ENCODE measurements at places on chromosomes 6 and 20.

DNA sequence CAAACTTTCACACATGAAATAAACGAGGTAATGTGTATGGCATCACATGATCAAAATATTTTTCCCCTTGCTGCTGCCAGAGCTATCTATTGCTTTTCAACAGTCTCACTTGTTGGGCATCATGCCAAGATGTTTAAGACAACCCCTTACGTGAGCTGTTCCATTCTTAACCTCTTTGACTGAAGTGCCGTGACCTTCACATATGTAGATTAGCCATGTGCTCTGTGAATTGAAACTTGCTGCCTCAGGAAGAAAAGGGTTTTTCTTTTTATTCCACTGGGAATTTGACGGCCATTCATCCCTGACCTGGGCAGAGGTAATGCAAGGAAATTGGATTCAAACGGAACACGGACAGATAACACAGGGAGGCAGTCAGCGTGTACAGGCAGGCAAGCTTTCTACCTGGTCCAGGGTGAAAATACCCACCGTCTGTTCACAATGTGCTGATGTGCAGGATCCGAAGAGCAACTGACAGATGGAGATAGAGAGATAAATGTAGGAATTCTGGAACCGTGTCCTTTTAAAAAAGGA, 14.2 kb downstream of the ARID1B start:
- no peak for DNase-seq

GRCh38 chr20:63129376-63129965, 86.5 kb downstream of the YTHDF1 start:
- DNase-seq: no peak

DNA sequence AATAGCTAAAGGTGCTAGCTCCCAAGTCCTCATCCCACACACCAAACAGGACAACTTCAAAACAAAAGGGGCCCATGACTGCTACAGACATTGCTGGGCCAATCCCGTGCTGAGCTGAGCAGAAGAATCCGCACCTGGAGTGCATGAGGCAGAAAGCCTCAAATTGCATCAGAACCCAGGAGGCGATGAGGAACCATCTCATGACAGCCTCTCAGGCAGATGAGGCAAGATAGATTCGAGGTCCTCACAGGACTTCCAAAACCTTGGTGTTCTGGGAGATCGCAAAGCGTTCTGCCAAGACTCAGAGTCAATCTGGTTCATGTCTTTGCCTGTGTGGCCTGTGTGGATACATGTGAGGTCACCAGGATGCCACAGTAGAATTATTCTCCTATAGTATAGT, 32.8 kb upstream of the SSTR4 start:
- DNase-seq: no peak

DNA sequence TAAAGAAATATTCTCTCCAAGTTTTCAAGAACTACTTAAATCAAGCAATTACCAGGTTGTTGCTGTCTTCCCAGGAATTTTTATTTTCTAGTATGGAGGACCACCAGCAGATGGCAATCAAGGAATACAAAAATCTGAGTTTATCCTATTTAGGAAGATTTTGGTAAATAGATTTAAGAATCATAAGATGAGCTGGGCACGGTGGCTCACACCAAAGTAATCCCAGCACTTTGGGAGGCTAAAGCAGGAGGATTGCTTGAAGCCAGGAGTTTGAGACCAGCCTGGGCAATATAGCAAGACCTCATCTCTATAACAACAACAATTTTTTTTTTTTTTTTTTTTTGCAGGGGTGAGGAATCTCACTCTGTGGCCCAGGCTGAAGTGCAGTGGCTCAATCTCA, 19.3 kb upstream of the SEC63 start:
- no peak for DNase-seq

DNA sequence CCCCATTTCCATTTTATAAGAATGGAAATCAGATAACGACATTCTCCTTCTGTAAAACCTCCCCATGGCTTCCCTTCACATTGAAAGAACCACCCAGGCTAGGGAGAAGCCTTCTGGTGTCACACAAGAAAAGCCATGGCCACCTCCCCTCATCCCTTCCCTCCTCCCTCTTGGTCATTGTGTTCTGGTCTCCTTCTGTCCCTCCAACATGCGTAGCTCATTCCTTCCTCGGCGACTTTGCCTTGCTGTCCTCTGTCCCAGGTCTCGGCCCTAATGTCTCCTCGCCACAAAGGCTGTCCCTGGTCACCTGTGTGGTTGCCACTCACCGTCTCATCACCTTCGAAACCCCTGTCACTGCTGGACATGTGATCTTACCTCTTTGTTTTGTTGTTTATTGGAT, 193.9 kb downstream of the BCAS1 start:
- DNase-seq: no peak

DNA sequence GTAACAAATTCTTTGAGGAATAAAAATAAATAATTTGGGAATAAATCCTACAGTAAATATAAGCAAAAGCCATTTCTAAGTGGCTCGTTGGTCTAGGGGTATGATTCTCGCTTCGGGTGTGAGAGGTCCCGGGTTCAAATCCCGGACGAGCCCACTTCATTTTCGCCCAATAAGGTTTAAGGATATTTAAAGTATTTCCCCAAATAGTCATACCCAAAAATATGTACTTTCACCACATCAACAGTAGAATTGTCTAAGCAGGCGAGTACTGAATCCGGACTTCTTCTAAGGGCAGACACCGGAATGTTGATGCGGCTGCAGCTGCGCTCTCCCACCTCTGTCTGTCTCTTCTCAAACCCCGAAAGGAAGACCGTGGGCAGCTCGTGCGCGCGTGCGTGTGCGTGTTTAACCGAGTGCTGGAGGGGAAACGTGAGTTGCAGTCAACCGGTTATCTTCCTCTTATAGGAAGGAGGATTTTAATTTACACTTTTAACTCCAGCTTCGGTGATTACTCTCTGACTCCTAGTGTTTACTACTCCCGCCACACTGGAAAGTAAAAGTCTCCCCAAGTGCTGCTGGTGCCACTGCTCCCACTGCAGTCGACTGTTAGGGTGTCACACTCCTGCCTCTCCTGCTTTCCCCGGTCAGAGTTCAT, 155.7 kb upstream of the PRSS16 start:
- no peak for DNase-seq

GRCh38 chr20:53037621-53038020, 65.5 kb downstream of the TSHZ2 start:
- DNase-seq: no peak

- no peak for DNase-seq
These were observed 1.3 kb downstream of the ABHD16A start for GRCh38 chr6:31701666-31702404.

- no peak for DNase-seq
These were observed 224.9 kb downstream of the IBTK start for GRCh38 chr6:82022614-82023129.

- DNase-seq: no peak
These were observed 9.7 kb upstream of the ZNF334 start for GRCh38 chr20:46523108-46523507.

GRCh38 chr6:149229096-149229495, 88.4 kb upstream of the TAB2 start:
- no peak for DNase-seq

DNA sequence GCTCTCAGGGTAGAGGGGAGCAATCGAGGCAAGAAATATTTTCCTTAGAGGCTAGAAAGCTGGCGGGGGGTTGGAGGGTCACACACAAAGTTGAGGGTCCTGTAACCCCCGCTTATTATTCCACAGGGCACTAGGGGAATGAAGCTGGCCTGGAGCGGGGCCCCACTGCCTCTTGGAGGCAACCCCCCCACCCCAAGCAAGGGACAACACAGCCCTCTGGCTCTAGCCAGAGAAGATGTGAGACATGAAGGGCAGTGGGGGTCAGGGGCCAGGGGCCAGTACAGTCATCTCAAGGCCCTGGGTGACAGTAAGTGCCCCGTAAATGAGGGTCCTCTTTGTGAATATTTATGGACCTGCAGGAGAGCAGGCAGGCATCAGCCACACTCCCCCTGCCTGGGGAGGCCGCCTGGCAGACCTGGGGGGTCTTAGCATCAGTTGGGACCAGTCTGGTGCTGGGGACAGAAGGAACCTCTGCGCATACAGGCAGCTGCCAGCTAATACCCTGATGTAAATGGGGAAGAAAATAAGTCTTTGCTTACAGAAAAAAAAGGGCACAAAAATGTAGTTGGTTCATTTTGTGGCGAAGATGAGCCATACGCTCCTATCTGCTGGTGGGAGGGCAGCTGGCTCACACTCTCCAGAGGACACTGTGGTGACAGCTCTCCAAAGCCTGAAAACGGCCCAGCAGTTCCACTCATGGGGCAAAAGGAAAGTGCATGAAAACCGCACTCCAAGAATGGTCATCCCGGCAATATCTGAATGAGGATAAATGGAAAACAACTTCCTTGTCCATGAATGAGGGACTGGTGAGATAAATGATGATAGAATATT, 21.9 kb downstream of the SPATA2 start:
- DNase-seq: no peak

DNA sequence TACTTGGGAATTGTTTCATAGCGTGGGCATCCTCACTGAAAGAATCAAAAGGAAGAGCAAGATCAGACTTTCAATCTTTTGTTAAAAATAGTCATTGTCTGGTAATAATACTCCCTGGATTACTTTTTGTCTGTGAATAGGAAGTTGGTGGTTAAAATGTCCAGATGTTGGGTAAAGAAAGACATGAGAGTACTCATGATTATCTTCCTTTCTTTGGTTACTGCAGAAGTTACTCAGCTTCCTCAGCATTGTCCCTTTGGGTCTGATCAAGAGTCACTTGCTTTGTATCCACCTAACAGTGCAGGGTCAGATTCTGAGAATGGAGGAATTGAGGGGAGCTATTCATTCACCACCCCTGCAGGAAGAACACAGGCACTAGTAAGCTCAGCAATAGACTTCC, 54.6 kb downstream of the RIN2 start:
- no peak for DNase-seq

- no peak for DNase-seq
These were observed 38.8 kb downstream of the RNF24 start for GRCh38 chr20:3976511-3976910.

GRCh38 chr20:64101731-64102621, 5.4 kb downstream of the NPBWR2 start:
- DNase-seq: no peak

DNA sequence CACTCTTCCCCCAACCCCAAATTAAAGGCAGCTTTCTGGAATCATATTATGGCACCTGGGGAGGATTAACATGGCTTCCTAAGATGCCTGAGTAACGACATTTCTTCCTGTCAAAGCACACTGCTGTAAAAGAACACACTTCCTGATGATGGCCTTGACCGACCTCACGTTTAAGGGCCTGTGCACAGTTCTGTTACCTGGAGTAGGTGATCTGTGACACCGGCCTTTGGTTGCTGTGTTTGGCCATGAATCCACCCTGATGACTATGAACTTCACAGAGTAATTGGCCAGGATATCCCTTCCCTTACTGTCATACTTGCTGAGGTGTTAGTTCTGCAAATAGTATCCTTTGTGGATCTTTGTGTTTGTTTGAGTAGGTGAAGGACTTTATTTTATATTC, 45.8 kb downstream of the PLCB4 start:
- no peak for DNase-seq

DNA sequence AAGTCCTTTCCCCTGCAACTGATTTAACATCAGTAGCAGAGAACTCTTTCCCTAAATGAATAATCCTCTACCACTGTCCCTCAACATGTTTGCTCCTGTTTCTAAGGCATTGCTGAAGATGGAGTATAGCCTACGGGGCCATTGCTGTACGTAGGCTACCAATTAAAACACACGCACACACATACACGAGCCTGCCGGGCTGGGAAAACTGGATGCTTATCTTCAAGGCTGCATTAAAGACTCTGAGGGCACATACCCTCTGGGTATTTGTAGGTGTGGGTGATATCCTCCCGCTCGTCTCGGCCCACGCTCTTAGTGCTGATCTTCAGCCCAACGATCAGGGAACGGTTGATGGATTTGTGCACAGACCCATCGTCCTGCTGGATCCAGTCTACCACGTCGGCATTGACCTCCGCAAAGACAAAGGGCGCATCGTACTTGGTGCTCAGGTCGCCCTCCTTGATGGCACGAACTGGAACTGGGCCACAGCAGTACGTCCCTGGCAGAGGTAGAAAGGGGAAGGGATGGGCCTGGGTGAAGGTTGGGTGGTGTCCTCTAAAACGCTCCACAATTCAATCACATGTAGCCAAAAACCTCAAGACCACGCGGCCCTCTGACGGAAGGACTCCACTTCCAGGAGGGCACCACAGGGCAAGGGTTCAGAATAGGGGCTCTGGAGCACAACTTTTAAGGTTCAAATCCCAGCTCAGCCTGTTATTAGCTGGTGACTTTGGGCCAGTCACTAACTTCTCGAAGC, 25.7 kb downstream of the TGM2 start:
- no peak for DNase-seq
